Mammary epithelial cell (primary cell): ENCODE measurements at places on chromosomes 5 and 9.

- DNase-seq: no peak
Measured at GRCh38 chr5:10588779-10589447, 25.0 kb downstream of the ANKRD33B start.

DNA sequence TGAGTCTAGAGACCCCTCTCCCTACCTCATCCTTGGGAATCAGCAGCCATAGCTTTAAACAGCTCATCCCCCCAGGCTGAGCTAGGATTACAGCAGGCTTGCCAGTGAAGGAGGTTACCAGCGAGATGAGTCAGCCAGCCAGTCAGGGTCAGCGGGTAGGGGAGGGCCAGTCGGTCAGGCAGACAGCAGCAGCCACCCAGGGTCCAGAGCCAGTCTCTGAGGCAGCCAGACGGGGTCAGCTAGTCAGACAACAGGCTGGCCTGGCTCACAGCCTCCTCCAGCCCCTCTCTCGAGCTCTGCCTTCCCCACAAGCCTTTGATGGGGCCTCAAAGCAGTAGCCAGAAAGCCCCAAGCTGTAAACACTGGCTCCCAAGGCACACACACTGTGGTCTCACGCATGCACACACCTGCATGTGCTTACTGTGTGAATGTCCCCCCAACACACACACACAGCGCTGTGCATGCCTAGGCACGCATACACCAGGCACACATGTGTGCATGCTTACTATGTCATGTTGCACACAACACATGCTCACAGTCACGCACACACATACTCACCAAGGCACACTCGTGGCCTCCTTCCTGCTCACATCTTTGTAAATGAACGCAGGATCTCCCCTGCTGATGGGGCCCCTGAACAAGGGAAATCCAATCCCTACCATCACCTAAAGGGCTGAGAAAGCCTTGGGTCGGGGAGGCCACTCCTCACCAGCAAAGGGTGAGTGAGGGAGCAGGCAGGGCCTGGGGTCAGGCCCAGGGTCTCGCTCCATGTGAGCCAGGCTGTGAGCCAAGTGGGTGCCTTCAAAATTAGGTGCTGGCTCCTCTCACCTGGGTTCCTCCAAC lies 28.2 kb upstream of the CPLX2 start:
- DNase-seq: peak; percentile 35

DNA sequence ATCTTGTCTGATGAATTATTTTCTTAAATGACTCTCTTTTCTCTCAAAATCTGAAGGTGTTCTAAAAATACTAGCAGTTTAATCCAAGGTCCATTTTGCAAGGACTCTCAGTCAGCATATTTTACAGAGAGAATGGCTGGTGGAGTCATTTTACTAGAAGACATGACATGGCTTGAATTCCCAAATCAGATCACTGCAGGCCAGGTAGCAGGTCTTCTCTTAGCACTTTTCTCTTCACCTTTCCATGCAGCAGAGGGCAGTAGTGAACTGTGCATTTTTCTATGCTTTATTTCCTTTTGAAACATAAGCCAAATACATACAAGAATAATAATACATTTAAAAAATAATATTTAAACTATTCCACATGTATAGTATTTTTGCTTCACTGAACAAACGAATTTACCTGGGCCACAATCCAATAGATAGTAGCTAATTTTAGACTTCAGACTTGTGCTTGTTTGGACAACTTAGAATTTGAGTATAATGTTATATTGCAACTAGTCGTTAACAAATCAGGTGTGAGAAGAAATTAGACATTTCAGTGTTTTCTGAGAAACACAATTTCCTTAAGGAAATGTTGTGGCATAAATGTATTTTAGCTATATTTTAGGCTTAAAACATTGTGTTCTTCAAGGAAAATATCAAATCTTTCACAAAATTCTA lies 289.4 kb upstream of the DAB2 start:
- DNase-seq: peak; percentile 64

- DNase-seq: peak; percentile 78
Measured at GRCh38 chr9:83062651-83063527, at the start of gene RASEF. Gene RASEF (minus strand): TSS chr9:83063142. CDS start chr9:83062867, 275 bp downstream.

DNA sequence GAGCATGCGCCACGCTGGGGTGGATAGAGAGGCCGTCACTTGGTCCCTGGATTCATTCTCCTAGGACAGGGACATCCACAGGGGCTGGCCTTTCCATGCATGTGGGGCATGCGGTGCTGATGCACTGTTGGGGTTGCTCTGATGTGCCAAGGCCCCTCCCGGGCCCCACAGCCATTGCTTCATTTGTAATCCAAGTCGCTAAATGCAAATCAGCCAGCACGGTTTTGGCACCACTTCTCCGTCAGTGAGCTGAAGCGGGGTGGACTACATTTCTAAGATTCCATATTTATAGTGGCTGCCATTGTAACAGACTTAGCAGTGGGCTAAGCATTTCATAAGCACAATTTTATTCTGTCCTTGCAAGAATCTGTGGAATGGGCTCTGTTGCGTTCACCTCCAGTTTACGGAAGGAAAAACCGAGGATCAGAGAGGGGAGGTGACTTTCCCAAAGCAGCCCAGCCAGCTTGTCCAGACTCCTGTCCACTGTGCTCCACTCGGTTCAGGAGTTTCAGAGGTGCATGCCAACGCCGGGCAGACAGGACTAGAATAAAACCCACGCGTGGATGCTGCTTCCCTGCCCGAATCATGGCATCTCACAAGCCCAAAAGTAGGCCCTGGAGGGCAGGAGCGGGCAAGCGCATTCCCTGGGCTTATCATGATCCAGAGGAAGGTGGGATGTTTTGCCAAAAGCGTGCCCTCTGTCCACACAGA lies 102.6 kb upstream of the COL5A1 start:
- no peak for DNase-seq

GRCh38 chr5:92962752-92963151 lies 618.3 kb downstream of the NR2F1-AS1 start:
- DNase-seq: no peak

DNA sequence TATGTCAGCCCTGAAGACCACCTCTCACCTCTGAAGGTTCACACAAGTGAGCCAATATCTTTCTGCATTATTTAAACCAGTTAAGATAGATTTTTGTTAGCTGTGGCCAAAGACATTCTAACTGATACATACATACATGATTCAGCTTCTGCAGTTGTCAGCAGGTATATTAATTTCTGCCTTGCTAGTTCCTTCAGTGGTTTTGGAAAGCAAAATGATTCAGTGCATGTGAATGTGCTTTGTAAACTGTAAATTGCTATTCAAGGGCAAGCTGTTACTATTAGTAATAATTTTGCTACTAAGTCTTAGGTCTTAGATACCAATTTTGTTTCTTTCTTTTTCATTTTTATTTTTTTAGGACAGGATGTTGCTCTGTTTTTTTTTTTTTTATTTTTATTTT lies 89.2 kb upstream of the ERBIN start:
- DNase-seq: peak; percentile 68
